Cerebellar cortex (tissue), 1 donor: ENCODE measurements at places on chromosomes 6 and 20.

DNA sequence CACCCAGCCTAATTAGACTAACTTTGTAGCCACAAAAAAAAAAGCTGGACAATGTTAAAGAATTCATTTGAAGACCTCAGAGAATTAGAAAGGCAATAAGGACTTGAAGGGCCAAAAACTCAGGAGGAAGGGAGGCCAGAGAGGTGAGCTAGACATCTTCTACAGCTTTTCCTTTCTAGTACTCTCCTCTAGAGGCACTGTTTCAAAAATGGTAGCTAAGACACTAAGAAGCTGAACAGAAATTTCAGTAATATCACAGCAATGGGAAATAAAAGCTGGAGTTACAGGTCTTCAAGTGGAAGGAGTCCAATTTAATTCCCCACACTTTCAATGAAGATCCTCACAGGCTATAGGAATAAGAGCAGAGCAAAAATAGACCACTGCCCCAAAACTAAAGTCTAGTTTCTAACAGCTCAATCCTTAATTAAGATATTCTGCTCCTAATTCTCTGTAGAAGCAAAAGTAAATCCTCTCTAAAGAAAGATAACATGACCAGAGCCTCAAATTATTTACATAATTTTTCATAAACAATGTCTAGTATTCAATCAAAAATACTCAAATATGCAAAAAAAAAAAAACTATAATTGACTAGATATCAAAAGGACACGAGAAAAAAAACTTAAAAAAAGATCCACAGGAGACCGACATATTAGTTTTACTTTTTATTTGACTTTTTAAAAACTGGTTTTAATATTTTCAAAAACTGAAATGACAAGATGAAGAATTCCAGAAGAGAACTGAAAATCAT lies 63.7 kb downstream of the RNGTT start:
- DNase-seq: no peak

- DNase-seq: no peak
These were observed at the start of gene CST9L for GRCh38 chr20:23568320-23568970. TSS of gene CST9L (minus strand) at chr20:23568484. CDS start at chr20:23568450, 34 bp downstream.

DNA sequence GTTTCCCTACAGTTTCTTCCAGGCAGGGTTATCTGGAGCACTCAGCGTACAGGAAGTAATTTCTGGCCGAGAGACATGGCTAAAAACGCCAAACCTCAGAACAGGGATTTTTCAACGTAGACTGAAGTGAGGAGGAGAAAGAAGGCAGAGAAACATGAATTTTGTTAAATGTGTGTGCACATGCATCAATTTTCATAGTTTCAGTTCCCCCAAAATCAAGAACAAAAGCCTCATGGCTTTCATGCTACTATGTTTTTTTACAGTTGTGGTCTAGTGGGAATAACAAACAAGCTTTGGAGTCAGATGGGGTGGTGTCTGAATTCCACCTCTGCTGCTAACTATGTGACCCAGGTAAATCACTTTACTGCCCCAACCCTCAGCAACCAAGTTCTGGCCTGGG lies 4.9 kb downstream of the TOMM34 start:
- DNase-seq: no peak

GRCh38 chr6:117309069-117309468 lies 43.7 kb downstream of the VGLL2 start:
- DNase-seq: no peak

DNA sequence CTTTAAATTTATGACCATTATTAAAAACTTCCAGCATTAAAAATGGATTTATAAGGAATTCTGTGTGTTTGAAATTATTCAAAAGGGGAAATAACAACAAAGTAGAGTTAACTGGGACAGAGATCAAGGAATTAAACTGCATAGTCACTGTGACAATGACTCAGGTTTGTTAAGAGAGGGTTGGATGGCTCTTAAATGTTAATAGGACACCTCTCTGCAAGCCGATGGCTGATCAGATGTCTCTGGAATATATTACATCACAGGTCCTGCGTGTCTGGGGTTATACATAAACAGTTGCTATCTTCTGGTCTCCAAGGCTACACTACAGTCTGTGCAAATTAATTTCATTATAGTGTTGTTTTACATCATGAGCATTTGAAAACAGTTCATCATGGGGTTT lies 574.3 kb downstream of the COL12A1 start:
- DNase-seq: no peak

- peak; percentile 72 for DNase-seq
These were observed 28.5 kb downstream of the B4GALT5 start for GRCh38 chr20:49685161-49685601.

GRCh38 chr6:129032602-129033001 lies 149.7 kb downstream of the LAMA2 start:
- no peak for DNase-seq

DNA sequence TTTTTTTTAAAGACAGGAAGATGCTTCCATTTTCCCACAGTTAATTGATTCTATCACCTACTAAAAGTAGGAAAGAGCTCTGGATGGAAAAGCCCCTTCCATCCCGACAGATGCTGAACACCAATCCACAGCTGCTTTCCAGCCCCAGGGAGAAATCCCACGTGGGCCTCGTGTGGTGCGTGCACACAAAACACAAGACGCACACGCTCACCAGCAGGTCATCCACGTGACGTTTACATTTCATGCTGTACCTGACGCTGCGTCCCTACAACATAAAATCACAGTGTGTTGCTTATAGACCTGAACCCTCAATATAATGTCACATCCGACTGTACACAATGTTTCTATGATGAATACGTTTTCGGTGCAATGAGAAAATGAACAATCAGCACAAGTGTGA lies 50.2 kb upstream of the DACT2 start:
- DNase-seq: no peak

DNA sequence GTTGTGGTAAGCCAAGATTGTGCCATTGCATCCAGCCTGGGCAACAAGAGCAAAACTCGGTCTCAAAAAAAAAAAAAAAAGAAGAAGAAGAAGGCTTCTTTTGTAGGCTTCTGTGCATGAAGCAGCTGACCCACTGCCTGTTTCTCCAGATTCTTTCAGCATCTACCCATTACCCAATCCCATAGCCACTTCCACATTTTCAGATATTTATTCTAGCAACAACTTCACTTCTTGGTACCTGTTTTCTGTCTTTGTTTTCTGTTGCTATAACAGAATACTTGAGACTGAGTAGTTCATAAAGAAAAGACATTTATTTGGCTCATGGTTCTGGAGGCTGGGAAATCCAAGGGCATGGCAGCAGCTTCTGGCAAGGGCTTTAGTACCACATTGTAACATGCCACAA lies 95.3 kb upstream of the SGK1 start:
- no peak for DNase-seq

DNA sequence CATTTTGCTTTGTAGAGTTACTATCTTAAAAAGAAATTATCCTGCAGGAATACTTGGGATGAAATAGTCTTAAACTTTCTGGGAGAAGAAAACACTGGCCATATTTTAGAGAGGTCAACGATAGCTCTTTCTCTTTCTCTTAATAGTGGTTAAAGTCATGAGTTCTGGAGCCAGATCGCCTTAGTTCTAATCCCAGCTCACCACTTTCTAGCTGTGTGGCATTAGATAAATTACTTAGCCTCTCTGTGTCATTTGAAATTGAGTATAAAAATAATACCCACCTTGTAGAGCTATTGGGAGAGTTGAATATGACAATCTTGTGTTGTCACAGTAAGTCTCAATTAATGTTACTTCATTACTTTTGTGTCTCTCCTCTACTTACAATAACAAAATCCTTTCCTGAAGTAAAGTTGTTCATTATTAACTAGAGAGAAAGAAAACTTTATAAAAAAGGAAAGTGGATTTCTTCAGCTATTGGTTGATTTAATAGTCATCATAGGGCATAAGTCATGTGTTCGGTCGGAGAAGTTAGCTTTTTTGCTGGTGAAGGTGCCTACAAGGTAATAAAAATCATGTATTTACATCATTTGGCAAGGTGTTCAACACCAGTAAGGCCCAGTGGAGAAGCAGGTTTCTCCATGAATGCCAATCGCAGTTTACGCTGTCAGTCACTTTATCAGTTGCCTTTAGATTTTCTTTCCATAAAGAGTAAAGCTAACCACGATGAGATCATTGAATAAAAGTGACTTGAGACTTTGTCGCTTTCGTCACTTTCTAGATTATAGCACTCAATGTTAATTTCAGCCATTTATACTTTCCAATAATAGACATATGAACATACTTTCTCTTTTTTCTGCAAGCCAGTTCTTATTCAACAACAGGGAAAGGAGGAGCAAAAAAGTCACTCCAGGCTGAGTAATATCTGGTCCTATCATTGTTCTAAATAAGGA lies 2.0 kb downstream of the NEDD9 start:
- DNase-seq: no peak

DNA sequence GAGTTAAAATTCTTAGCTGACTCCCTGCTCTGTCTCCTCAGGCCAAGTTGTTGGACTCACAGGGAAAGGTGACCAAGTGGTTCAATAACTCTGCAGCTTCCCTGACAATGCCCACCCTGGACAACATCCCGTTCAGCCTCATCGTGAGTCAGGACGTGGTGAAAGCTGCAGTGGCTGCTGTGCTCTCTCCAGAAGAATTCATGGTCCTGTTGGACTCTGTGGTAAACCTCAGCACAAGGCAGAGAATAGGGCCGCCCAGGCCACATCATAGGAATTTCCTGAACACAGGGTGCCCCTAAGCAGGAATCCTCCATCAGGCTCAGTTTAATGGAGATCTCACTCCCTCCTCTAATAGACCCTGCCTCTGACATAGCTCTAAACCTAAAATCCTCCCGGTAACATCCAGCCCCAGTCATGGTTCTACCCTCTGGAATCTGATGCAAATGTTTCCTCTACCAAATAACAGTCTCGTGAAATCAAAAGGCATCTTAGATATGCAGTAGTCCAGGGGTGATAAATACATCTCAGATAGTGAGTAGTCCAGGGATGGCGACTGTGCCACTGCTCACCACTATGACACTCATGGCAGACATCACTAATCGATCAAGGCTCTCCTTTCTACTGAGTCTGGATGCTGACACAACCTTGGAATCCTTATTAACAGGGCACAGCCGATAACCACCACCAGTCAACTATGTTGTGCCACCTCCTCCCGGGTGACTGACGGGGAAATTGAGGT lies 18.3 kb downstream of the BPIFB1 start:
- no peak for DNase-seq

- DNase-seq: peak; percentile 66
These were observed 45.4 kb downstream of the MDFI start for GRCh38 chr6:41683523-41684310.

DNA sequence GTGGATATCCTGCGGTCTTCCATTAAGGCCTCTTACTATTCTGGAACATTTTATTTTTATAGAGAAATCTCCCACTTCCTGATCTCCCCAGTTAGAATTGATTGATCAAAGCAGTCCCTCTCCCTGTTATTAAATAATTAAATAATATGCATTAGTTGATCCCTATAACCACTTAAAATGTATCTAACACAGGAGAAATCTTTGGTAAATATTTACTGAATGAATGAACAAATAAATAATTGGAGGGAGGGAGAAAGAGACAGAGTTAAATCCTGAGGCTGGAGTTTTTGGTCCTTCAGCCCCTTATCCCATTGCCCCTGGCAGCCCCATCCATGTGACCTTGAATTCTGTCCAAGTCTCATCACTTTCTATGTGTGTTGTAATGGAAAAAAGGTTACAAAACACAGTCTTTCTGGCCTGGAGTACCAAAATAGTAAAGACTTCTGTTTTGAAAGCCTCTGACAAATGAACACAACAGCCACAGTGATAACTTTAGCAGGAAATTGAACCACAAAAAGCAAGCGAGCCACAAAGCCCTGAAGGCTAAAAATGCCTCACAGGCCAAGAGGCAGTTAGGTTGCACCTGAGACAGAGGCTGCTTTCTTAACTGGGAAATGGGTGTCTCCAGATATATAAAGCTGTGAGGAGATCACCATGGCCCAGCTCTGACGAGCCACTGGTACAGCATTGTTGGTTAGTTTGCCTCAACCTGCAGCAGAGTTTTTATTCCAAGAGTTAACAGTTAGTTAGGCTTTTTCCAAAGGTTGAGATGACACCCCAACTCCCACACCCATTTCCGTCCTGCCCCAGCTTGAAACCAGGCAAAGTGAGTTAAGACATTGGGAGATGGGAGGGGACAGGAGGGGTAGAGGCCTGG lies 11.3 kb downstream of the NT5E start:
- no peak for DNase-seq

GRCh38 chr6:82283771-82284410 lies 36.3 kb upstream of the IBTK start:
- no peak for DNase-seq

DNA sequence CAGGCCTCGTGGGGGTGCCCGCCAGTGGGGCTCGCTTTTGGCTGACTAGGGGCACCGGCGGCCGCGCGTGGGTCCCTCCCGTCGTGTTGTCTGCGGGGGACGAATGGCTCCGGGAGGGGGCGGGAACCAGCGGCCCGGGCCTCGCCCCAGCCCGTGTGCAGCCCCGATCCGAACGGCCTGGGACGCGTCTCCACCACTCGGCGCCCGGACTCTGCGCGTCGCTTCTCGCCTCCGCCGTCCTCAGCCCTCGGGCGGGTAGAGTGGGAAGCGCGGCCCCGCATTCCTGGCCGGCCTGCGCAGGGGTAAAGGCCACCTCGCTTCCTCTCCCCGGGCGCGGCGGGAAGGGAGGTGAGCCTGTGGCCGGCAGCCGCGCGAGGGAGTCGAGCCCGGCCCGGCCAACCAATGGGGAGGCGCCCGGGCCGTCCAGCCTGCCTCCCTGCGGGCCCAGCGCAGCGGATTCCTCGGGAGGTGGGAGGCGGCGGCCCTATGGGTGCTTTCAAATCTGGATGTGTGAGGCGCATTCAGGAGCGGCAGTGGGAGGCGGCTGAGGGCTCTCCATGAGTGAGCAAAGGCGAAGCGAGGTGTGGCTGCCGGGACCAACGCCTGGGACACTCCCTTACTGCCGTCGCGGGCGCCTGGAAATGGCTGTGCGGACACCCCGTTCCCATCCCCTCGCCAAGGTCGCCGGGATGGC lies 1.1 kb upstream of the ZBTB46 start:
- no peak for DNase-seq

- no peak for DNase-seq
These were observed 8.7 kb upstream of the RWDD1 start for GRCh38 chr6:116562614-116563013.

GRCh38 chr6:40444811-40445210 lies 142.4 kb downstream of the LRFN2 start:
- no peak for DNase-seq

DNA sequence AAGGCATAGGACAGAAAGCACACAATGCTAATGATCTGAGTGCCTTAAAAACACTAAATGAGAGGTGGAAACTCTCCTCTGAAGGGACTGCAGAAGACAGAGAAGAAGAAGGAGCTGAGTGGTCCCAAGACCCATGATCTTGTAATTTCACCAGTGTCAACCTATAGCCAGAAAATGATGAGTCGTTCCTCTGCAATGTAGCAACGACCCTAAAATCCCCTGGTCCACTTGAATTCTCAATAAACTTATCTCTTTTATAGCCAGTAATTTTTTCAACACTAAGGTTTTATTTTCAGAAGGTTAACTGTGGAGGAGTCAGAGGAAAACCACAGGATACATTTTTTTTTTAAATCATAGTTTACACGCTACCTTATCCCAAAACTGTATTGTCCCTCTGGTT lies 490.6 kb upstream of the MARCKS start:
- DNase-seq: no peak

DNA sequence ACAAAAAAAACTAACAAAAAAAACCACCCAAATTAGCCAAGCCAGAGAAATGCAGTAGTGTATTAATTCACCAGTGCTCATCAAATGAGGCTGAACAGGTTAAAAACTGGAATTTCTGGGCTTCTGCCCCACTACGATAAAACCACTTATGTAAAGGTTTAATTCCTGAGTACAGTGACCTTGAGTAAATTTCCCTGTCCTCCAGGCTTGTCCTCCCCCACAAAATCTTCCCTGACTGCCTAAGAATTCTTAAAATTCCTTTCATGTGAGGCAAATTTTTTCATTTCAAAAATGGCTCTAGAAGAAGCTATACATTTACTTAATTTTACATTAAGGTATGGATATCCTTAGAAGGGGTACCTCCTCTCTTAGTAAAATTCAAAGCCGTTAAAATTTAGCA lies 80.1 kb upstream of the ID4 start:
- no peak for DNase-seq
